Suprapubic skin (tissue), 4 donors: ENCODE measurements at places on chromosomes 2 and 18.

DNA sequence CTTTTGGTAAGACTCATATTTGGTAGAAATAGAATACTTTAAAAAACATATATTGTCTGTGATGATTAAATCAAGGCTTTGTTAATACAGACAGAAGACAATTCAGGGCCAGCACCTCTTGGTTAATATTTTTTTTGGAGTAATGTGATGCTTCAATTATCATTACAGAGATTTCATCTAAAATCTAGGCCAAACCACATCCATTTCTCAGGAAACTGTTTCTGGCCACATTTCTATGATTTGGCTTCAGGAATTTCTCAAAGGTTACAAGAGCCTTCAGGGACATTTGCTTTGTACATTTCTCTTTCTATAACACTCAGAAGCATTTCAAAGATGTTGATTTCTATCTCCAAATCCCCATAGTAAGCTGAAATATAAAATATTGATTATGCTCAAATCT, 614.9 kb downstream of the LRP1B start:
- H3K27me3 ChIP-seq: no peaks in the 10 kb centered on the region
- no peaks in the 10 kb centered on the region for H3K36me3 ChIP-seq
- H3K27ac ChIP-seq: no peak overlapping the region
- DNase-seq: no peak
- no peak overlapping the region for H3K4me3 ChIP-seq

DNA sequence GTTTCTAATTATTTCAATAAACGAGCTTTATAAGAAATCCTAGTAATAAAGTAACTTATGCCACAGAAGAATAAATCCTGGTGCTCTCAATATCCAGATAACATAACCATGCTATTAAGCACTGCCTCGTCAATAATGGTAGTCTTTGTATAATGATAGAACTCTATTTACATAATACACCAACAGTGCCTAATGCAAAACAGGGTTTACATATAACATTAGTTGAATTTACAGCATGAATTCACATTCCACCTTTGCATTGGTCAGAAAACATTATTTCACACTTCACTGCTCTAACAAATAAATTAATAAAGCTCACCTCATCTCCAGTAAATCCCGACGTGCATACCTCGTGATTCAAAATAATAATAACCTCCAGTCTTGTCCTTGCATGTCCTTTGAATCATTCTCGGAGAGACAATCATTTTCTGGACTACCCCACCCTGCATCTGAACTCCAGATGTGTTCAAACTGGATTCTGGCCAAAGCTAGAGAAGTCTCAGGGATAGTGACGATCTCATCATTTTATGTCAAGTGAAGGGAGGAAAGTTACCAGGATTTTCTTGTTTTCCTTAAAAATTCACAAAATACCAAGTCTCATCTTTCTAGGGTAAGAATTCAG, 189.2 kb downstream of the NCKAP5 start:
- H3K36me3 ChIP-seq: no peaks in the 10 kb centered on the region
- no peaks in the 10 kb centered on the region for H3K27me3 ChIP-seq
- H3K27ac ChIP-seq: peak overlapping the region; percentile 62
- H3K4me3 ChIP-seq: no peak overlapping the region
- peaks cover 36% of the 10 kb centered on the region for H3K4me1 ChIP-seq

GRCh38 chr18:10003866-10004265, 90.0 kb downstream of the VAPA start:
- no peak for DNase-seq
- no peak overlapping the region for H3K27ac ChIP-seq
- no peaks in the 10 kb centered on the region for H3K36me3 ChIP-seq
- H3K27me3 ChIP-seq: no peaks in the 10 kb centered on the region
- no peak overlapping the region for H3K4me3 ChIP-seq

GRCh38 chr2:231991664-231992063, 30.2 kb downstream of the DIS3L2 start:
- DNase-seq: no peak
- no peak overlapping the region for H3K27ac ChIP-seq
- H3K27me3 ChIP-seq: no peaks in the 10 kb centered on the region
- H3K36me3 ChIP-seq: no peaks in the 10 kb centered on the region

DNA sequence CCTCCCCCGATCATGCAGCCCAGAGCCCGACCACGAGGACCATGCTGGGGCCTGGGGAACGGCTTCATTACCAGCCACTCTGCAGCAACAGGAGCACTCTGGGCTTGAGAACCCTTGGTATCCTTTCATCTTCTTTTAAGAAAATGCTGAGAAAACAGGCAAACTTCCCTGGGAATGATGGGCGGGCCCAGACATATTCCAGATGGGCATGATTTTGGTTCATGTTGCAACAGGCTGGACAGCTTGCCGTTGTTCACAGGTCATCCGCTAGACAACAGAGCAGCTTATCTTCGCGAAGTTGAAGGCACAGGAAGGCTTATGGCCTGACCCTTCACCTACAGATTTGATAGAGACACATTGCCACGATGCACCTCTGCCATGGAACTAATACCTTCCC, 121.0 kb downstream of the KLHL29 start:
- no peak for DNase-seq
- no peak overlapping the region for H3K27ac ChIP-seq
- no peaks in the 10 kb centered on the region for H3K36me3 ChIP-seq
- peaks cover 19% of the 10 kb centered on the region for H3K4me1 ChIP-seq
- no peaks in the 10 kb centered on the region for H3K27me3 ChIP-seq

DNA sequence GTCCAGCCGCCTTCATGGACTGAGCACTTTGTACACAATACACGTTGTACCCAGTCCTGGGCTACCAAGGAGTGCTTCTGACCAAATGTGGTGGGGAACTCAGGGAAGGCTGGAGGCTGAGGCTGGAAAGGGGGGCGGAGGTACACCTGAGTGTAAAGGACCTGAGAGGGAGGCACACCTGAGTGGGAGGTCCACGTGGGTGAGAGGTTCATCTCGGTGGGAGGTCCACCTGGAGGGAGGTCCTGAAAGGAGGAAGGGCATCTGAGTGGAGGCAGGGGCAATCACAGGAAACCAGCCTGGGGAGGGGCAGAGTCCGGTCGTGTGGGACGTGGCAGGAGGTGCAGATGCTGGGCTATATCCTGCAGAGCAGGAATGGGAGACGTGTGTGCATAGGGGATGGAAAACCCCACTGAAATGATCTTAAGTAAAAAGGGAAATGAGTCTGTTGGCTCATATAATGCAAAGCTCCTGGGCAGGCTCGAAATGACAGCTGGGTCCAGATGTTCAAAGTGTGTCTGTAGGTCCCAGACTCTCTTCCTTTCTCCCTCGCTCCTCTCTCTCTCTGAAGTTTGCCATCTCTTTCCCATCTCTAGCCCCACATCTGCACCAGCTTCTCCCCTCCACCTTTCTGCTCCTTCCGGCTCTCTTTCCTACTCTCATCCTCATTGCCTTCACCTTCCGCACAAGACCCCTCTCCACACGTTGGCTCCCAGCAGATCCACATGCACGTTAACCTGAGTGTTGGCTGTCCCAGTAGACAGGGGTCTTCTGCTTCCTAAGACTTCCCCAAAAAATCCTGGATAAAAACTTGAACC, 137.7 kb downstream of the PXDN start:
- no peak overlapping the region for H3K4me3 ChIP-seq
- no peaks in the 10 kb centered on the region for H3K36me3 ChIP-seq
- no peaks in the 10 kb centered on the region for H3K27me3 ChIP-seq
- peaks cover 12% of the 10 kb centered on the region for H3K4me1 ChIP-seq

DNA sequence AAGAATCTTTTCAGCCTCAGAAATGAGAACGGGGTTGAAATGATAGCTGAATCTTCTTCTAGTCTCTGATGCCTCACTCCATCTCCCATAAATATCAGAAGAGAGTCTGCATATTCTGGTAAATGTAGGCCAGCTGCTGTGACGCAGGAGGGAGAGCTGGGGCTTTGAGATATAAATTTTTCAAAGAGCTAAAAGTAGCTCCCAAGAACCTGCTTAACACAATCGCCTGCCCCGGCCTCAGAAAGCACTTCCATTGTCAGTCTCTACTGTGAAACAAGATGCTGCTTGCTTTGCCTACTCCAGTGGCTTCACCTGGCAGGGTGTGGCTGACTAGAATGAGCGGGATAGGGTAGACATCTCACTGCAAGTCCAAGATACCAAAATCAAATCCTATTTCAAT, 105.0 kb upstream of the CCDC150 start:
- DNase-seq: no peak
- H3K4me1 ChIP-seq: peaks cover 8% of the 10 kb centered on the region
- no peak overlapping the region for H3K27ac ChIP-seq
- no peaks in the 10 kb centered on the region for H3K27me3 ChIP-seq

GRCh38 chr2:240948086-240948485, 42.0 kb downstream of the CROCC2 start:
- no peak overlapping the region for H3K27ac ChIP-seq

DNA sequence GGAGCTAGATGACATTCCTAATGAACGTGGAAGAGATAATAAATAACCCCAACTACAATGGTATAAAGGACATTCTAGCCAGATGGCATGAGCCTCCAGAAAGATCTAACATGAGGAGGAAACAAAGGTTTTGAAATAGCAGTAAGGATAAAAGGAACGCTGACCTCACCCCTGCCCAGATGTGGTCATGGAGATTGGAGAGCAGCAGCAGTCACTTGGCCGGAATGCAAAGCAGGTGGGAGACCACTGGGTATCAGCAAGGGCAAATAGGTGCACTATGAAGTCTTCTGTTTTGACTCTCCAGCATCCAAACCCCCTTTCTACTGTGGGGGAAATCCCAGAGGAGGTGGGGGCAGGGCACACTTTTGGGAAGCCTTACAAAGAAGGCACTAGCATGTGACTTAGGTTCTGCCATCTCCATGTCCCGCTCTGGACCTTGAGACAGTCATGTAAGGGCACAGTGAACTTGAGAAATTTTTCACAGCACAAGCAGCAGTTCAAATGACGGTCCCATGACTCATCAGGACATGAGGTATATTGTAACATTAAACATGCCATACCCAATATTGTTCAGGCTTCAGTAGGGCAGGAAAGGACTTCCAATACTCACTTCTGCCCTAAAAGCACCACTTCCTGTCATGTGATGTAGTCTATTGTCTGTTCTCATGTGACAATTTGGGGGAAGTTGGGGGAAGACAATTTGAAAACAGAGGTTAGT, 55.2 kb downstream of the METTL4 start:
- no peak overlapping the region for H3K4me3 ChIP-seq
- no peaks in the 10 kb centered on the region for H3K27me3 ChIP-seq
- H3K36me3 ChIP-seq: no peaks in the 10 kb centered on the region
- DNase-seq: no peak

DNA sequence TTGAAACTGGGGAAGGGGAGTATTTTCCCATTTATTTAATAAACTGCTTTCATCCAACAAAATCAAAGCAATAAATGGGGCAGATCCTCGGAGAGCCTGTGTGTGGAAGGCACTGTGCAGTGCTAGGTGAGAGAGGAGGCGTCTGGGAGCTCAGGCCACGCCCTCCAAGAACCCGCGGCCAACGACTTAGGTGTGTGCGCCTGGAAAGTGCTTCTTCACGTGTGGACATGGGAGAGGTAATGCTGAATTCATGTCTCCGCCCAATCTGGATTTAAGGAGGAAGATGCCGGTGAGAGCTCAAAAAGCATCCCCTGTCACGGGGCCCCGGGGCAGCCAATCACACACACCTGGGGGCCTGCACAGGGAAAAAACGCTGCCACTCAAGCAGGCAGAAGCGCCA, 77.4 kb downstream of the HDAC4 start:
- H3K4me1 ChIP-seq: peaks cover 51% of the 10 kb centered on the region
- no peak for DNase-seq
- no peak overlapping the region for H3K4me3 ChIP-seq
- H3K27ac ChIP-seq: no peak overlapping the region
- no peaks in the 10 kb centered on the region for H3K27me3 ChIP-seq

- H3K4me3 ChIP-seq: no peak overlapping the region
- DNase-seq: no peak
- H3K27me3 ChIP-seq: peaks cover 4% of the 10 kb centered on the region
Measured at GRCh38 chr2:98912221-98912851, 23.7 kb downstream of the CRACDL start.

DNA sequence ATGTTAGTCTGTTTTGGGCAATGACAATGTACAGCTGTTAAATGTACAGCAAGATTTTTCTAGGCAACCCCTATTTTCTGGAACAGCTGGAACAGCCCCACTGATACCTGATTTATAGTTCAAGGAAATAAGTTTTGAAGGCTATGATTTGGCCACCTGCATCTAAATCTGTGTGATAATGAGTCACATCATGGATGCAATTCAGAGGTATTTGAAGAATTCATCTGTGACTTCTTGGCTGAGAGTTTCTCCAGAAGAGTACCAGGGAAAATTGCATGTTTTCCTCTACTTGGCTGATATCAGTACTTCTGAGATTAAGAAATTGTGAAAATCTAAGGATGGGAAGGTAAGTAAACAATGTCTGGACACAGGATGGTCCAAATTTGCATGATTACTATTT, 40.7 kb upstream of the NT5C1B start:
- H3K4me3 ChIP-seq: no peak overlapping the region
- no peaks in the 10 kb centered on the region for H3K4me1 ChIP-seq
- DNase-seq: no peak
- no peaks in the 10 kb centered on the region for H3K27me3 ChIP-seq
- H3K27ac ChIP-seq: no peak overlapping the region
- no peaks in the 10 kb centered on the region for H3K36me3 ChIP-seq

- H3K27ac ChIP-seq: no peak overlapping the region
- H3K36me3 ChIP-seq: no peaks in the 10 kb centered on the region
- H3K27me3 ChIP-seq: no peaks in the 10 kb centered on the region
- H3K4me3 ChIP-seq: no peak overlapping the region
- peaks cover 8% of the 10 kb centered on the region for H3K4me1 ChIP-seq
Measured at GRCh38 chr2:46493241-46493970, 14.0 kb downstream of the TMEM247 start.

DNA sequence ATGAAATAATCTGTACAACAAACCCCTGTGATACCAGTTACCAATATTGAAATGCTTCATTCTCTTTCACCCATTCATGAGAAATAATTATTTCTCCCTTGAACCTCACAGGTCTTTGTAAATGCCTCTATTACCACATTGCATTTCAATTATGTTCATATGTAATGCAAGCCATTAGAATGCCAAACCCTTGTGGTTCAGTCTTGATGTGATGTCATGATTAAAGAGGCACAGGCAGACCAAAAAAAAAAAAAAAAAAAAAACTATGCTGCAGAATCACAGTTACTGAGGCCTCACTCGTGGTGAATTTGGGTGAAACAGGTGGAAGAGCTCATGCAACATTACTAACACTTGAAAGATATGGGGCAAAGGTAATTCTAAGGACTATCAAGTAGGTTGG, 9.4 kb upstream of the EPG5 start:
- H3K27ac ChIP-seq: no peak overlapping the region
- no peaks in the 10 kb centered on the region for H3K36me3 ChIP-seq
- no peak for DNase-seq
- H3K4me1 ChIP-seq: no peaks in the 10 kb centered on the region
- no peak overlapping the region for H3K4me3 ChIP-seq

DNA sequence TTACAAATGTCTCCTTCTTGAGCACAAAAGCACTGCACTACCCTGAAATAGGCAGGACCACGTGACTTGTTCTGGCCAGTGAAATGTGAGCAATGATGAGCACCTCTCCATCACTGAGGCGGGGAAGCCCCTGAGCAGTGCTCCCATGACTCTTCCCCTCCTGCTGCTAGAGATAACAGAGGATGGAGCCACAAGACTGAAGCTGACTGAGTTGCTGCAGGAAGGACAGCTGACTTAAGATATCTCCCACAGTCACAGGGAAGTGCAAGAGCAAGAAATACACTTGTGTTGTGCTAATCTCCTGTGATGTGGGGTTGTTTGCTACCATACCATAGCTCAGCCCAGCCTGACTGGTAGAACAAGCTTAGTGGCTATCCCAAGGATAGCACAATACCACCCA, 38.7 kb downstream of the STK39 start:
- H3K27me3 ChIP-seq: no peaks in the 10 kb centered on the region
- H3K4me1 ChIP-seq: peaks cover 15% of the 10 kb centered on the region
